ENCODE measurements at places on chromosomes 3 and 15. TPM values are rescaled to one million over a fixed set of nuclear protein-coding genes. Genes with fewer than 3 reads are reported as not detected.

DNA sequence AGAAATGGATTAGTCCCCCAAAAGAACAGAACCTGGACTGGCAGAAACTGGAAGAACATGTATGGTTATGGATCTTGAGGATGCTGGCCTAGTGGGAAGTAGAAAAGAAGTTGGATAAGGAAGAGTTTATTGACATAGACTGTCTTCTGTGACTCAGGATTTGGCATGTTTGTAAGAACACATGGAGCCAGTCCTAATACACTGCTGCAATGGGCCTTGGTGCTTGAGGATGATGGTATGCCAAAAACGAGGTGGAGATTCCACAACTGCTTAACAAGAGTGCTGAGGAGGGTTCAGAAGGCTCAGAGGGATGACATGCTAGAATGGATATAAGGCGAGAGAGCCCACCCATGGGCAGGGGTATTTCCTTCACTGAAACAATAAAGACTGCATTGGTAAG, 22.4 kb downstream of the LZTFL1 start:
- DNase-seq = peak; percentile 84

DNA sequence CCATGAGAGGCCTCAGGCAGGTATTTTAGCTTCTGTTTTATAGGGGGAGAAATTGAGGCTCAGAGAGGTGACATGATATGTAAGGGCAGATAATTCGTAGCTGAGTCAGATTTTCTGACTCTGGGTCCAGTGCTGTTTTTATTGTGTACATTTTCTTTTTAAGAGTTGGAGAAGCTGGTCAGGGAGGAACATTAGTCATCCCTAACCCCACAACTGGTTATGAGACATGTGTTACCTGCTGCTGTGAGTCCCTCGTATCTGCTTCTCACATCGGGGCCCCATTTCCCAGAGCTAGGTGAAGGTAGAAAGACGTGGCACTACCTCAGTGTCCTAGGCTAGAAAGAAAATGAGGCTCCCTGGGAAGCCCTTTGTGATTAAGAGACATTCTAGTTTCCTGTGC, 28.6 kb downstream of the GALNT15 start:
- peak; percentile 84 for DNase-seq

KLHL18 gene
- total RNA-seq = 38.9 TPM

DNA sequence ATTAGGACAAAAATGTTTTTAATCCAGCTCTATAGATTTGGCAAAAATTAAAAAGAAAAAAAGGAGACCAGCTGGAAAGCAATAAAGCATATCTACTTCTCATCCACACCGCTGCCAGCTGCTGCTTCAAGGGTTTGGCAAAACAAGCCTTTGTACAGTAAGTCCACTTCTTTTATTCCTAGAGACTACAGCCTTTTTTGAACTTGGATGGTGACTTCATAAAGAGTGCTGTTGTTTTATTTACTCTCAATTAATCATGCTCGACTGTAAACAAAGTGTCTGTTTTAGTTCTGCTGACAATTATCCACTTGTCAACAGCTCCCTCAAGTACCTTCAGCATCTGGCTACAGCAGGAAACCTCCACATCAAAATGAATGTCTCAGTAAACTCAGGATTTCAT, 12.3 kb upstream of the FOXB1 start:
- no peak for DNase-seq

DNA sequence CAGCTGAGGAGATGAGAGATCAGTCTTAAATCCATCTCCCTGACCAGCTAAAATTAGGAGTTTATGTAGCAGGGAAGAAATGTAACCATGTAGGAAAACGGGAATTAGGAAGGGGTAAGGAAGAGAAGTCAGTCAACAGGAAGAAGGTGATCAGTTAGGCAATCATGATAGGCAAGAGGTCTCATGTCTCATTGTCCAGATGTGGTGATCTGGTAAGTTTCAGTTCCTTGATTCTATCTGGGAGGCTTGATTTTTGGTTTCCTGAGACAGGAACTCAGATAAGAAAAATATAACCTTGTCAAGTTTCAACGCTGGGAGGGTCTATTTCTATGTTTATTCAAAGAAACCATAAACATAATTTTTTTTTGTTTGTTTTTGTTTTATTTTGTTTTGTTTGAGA, 40.3 kb upstream of the TBC1D5 start:
- DNase-seq = no peak

DNA sequence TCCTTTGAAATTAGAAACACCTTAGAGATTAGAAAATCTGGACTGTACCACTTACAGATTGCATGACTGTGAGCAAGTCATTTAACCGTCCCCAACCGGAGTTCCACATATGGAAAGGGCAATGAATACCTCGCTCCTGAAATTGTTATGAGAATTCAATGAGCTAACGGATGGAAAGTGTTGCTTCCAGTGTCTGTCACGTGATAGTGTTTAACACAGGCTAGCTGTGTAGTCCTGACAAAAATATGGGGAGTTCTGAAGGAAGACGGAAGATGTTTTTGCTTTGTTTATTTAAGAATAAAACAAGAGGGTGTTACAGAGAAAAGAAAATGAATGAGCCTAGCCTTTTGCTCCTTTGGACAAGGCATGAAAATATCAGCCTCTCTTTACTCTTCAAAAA, 150.7 kb upstream of the SEMA6D start:
- DNase-seq = no peak

DNA sequence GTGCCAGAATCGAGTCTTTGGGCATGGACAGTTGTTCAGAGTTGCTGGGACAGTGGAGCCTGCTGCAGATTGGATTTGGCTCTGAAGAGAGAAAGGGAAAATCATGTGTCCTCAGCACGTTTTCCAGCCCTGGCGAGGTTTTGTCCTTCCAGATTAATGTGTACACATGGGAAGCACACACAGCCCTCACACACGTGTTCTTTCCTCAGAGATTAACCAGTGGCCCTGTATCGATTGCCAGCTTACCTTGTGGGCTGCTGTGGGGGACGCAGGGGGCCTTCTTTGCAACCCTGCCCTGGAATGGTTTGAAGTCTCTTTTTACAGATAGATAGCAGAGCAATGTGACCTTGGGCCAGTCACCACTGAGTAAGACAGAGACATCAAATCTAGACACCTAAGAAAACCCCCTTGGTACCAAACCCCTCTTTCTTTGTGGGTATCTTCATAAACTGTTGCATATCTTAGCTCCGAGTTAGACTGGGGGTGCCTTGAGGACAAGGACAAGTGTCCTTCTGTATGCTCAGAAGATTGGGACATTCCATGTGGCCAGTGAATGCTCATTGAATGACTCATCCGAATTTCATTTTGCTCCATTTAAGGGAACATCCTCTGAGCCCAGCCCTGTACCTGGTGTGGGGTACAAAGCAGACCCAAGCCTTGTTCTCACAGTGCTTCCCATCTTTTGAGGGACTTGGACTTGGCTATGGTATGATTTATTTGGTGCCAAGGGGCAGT, 48.0 kb downstream of the SMAD6 start:
- no peak for DNase-seq

- peak; percentile 37 for DNase-seq
Measured at GRCh38 chr3:49723296-49723627, 489 bp downstream of the GMPPB start.

GRCh38 chr3:27387625-27388024, 18.4 kb upstream of the NEK10 start:
- DNase-seq = peak; percentile 13

Measured in IMR-90 (cell line).